ENCODE measurements at places on chromosomes 3 and 15.

GRCh38 chr3:169815590-169816150 is 3.0 kb upstream of the LRRC34 start:
- DNase-seq, result no peak

DNA sequence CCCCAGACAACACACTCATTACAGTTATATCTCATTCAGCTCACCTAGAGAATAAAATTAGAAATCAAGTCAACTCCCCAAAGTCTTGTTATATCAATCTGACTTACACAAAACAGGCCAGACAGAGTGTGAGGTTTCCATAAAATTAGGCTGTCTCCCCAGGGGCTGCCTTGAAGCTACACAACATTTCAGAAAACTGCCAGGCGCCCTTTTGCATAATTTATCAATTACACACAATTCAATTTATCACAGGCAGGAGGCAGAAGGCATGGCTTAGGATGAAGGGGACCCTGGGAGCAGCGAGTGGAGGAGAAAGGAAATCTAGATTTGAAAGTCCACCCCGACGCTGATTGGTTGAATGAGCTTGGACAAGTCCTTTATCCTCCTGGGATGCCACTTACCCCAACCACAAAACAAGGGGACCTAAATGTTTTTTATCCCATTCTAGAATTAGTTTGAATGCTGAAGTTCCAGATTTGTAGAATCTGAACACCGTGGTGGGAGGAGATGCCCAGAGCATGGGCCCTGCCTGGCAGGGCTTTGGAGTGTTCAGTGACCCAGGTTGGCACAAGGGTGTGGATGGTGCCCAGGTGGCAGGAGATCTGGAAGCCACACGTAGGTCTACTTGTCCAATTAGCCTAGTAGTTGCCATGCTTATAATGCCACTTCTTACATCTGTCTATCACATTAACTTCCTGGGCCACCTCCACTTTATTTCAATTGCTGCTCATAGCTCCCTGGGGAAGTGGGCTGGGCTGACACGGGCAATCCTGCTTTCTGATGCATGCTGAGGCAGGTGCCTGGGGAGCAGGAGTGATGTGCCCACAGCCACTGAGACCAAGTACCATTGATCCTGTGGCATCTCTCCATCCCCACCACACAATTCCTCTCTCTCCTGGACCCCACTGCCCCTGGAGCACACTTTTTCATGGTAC is 119.8 kb upstream of the TLE3 start:
- DNase-seq, result no peak

DNA sequence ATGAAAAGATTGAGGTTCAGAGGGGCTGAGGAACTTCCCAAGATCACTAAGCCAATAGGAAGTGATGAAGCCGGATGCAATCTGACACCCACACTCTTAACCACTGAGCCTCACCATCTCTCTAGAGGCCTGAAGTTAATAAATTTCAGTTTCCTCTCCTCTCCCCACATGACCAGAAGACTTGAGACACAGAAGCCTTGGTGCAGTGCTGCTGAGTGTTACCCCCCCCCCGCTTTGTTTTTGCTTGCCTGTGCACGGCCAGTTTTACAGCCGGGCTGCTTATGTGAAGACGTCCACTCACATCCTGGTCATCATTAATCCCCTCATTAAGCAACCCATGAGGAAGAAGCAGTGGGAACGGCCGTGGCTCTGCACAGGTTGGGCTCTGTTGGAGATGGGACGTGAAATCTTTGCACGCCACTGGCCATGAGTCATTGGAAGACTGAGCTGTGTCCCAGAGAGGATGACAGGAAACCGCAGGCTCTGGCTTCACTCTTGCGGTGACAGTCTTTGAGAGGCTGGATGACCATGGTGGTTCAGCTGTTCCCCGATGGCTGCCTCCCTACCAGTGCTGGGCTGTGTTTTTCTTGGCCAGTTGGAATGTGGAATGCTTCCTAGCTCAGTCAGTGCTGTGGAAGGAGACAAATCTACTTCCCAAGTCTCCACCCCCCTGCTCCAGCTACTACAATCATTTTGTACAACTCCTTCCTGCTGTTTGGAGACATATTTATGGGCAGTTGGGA is 232.6 kb upstream of the LRTM1 start:
- no peak for DNase-seq

- DNase-seq, result no peak
Measured at GRCh38 chr3:189331002-189331418, 159.2 kb downstream of the TPRG1 start.

- no peak for DNase-seq
Measured at GRCh38 chr3:11634081-11634635, 9.6 kb downstream of the VGLL4 start.

DNA sequence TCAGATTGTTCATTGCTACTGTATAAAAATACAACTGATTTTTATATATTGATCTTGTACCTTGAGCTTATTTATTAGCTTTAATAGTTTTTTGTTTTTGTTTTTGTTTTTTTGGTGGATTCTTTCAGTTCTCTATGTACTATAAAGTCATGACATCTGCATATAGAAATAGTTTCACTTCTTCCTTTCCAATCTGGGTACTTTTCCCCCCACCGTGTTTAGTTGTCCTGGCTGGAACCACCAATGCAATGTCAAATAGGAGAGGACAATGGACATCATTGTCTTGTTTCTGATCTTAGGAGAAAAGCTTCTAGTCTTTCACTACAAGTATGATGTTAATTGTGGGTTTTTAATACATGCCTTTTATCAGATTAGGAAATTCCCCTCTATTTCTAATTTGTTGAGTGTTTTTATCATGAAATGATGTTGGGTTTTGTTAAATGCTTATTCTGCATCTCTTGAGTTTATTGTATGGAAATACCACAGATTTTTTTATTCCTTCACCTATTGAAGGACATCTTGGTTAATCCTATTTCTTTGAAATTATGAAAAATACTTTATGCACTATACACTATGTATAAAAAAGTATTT is 2.8 kb upstream of the XCR1 start:
- no peak for DNase-seq

DNA sequence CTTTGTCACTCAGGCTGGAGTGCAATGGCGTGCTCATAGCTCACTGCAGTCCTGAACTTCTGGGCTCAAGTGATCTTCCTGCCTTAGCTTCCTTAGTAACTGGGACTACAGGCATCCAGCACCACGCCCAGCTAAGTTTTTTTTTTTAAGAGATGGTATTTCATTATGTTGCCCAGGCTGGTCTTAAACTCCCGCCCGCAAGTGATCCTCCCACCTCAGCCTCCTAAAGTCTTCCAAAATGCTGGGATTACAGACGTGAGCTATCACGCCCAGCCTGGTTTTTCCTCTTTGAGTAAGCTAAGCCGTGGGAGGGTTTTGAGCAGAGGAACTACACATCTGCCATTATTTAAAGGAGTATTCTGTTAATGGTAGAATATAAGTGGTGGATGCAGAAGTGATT is 7.4 kb upstream of the LRRFIP2 start:
- no peak for DNase-seq

DNA sequence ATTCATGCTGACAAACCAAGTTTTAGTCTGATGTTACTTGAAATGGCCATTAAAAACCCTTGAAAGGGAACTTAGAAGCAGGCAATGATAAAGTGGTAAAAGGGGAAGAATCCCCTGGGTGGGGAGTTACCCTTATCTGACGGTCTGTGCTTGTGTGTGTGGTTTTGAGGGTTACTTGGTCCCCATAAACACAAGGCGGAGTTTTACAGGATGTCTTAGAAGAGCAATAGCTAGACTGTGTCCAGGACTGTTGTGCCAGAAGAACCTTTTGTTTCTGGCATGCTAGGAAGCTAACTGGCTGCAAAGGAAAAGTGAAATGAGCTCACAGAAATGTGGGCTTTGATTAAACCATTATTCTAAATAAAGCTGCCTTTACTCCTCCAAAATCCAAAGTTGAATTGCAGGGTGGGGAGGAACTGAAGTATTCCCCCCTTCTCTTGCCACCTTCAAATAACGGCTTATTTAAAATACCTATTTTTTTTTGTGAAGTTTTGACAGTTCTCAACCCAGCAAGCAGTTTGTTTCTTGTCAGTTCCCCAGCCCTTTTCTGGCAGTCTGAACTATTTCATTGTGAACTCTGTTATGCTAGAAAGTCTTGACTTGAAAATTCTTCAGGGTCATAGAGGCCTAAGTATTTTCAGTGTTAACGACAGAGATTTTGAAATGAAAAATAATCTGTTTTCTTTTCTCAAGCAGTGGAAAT is 443.5 kb downstream of the OTOL1 start:
- no peak for DNase-seq

- no peak for DNase-seq
Measured at GRCh38 chr3:40511031-40511718, 5.3 kb downstream of the ZNF620 start.

GRCh38 chr15:73175382-73175781 is 123.1 kb downstream of the NEO1 start:
- DNase-seq, result no peak
